ENCODE measurements at places on chromosomes 11 and 22. TPM values are rescaled to one million over a fixed set of nuclear protein-coding genes. Genes with fewer than 3 reads are reported as not detected.

- no peak for DNase-seq
Observed at GRCh38 chr11:21514316-21514715, 678.6 kb upstream of the ANO5 start.

GRCh38 chr11:119759324-119759723, 30.3 kb upstream of the NECTIN1 start:
- no peak for DNase-seq

Gene APOL5
- 0.14 TPM for polyA plus RNA-seq

DNA sequence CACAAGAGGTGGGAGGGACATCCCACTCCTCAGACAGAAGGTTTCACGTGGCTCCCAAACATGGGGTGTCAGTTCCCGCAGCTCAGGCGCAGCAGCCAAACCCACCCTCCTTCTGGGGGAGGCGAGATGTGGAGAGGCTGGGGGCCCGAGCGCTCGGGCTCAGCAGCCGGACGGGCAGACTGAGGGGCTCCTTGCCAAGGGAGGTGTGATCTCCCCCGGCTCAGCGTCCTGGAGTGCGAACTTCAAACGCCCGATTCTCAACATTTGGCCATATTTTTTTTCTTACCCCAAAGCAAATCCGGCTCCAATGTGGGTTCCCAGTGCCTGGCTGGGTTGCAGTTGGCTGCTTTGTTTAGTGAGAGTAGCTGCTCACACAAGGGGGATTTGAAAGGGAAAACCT, 477.9 kb downstream of the MN1 start:
- DNase-seq: no peak

Gene APOL6
- 4.2 TPM for polyA plus RNA-seq

DNA sequence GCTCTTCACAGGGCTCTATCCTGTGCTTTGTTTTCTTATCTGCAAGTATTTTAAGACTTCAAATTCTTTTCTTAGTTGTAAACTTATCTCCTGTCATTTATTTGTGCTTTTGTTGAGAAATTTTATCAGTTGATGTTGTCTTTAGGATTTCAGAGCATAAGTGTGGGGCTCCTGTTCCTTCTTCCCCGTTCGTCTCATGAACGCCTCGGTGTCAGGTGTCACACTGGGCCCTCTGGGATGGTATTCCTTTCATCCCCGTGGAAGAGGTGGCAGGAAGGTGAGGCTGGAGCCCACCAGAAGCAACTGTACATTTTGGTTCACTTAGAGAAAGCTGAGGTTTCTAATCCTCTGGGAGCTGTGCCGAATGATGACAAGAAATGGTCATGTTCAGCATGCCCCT, 17.9 kb downstream of the NADSYN1 start:
- no peak for DNase-seq

- DNase-seq: no peak
Observed at GRCh38 chr11:45815747-45816146, 10.8 kb downstream of the SLC35C1 start.

GRCh38 chr11:64447831-64448598, 89.1 kb downstream of the RPS6KA4 start:
- DNase-seq: peak; percentile 84

GRCh38 chr22:25237503-25237902, 18.1 kb downstream of the CRYBB2 start:
- DNase-seq: no peak

DNA sequence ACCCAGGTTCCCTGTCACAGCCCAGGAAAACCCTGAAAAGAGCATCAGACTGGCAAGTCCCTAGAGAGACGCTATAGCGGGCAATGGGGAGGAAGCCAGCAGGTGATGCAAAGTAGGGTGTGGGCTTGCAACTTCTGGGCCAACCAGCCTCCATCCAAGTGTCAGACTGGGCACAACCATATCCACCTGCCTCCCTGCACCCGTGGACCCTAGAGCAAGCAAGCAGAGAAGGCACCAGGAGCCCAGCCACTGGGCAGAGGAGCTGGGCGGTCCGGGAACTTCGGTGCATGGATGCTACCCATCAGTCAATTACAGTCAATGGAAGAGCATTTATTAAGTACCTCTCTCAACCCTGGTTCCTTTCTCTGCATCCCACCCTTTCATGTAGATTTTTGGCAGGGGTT, 2.8 kb downstream of the NECTIN1 start:
- DNase-seq: no peak

Gene TOM1
- 55.9 TPM for polyA plus RNA-seq

- DNase-seq: no peak
Observed at GRCh38 chr11:23151819-23152218, 291.5 kb upstream of the CCDC179 start.

DNA sequence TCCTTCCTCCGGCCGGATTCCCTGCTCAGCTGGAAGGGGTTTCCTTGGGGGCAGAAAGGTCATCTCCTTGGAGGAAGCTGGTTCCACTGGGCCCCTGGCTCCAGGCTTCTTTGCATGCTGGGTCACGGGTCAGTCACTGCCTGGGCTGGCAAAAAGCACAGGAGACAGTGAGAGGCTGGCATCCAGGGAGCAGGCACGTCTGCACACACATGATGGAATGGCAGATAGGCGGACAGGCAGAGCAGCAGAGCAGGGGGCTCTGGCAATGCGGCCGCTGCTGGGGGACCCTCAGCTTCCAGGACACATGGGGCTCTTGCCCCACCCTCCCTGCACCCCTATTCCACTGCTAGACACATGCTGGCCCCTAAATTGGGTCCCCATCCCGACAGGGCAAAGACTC, 40.4 kb downstream of the C11orf58 start:
- DNase-seq: no peak

GRCh38 chr11:113082341-113082955, 121.2 kb downstream of the NCAM1 start:
- no peak for DNase-seq

DNA sequence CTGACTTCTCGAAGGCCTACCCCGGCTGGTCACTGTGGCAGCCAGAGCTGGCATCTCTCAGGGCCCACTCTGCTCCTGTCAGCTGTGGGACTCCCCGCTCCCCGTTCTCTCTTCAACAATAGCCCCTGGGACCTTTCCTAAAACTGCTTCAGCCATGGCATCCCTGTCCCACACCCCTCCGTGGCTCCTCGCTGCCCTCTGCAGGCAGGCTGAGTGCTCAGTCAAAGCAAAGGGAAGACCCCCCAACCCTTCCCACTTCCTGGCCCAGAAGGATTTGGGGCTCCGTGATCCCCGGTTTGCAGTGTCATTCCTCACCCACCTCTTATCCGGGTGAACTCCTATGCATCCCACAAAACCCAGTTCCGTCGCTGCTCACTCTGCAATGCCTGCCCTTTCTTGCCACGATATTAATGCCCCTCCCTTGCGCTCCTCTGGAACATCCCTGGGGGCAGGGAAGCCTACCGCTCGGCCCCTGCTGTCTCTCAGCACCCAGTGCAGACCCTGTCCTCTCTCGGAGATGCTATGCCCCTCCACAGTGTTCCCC, 1.6 kb upstream of the TH start:
- DNase-seq: no peak

DNA sequence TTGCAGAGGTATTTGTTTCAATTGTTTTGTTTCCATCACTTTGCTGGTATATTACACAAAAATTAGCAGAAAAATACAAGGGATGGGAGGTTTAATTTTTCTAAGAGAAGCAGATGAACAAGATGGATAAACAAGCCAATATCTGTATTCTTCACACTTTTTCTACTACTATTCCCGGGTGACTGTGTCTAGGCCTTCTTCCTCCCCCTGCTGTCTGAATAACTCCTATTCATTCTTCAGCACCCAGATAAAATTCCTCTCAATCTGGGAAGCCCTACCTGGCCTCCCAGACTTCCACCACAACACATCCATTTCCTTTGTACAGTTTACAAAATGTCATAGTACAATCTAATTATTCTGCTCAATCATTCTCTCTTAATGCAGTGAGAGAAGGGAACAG, 666.6 kb upstream of the TENM4 start:
- no peak for DNase-seq

DNA sequence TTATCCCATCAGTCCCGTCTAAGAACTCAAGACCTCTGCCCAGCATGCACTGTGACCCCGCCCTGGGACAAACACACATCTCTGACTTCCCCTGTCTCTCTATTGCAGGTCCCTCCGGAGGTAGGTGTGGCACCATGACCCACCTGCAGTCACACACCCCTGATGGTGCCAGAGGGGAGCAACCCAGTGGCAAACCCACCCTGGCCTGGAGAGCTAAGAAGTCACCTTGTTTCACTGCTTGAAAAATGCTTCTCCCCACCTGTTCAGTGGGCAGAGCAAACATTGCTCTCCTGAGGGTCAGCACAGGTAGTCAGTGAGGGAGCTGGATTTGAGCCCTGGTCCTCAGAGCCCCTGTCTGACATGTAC, 23.9 kb downstream of the CAPN1 start:
- no peak for DNase-seq

GRCh38 chr22:22215659-22216449, 28.7 kb upstream of the VPREB1 start:
- no peak for DNase-seq

DNA sequence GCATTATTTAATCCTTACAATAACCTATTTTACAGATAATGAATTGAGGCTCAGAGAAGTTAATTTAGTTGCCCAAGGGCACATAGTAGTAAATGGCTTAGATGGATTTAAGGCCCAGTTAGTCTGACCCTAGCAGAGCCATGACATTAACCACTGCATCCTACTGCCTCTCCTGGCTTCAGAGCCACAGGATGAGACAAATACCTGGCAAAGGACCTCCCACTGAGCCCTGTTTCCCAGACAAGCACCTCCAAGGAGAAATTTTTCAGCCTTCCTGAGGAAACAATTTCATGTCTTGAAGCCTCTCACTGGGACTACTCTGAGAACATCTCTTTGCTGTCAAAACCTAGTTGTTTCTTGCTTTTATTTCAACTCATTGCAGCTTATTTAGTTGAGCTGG, 28.4 kb downstream of the IZUMO1R start:
- DNase-seq: no peak

Gene HORMAD2
- polyA plus RNA-seq: not detected

Data from right cardiac atrium (tissue), 5 donors.